ENCODE measurements at places on chromosomes 1 and 21.

DNA sequence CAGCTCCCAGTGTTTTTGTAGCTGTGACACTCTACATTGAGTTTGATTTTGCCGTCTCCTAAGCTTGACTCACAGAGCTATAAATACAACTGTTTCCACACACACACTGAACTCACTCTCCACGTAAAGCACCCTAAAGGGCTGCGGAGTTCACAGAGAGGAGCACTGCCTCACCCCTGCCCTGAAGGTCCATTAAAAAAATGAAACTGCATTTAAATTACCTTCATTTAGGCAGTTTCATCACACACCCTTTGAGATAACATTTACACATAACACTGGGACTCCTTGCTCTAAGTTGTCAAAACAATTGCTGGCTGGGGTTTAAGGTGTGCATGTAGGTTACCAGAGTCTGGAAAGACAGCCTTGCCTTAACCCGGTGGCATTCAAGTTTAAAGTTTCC is 137.1 kb upstream of the MAGI3 start:
- no peak for DNase-seq

- no peak for DNase-seq
Observed at GRCh38 chr1:228275179-228275429, 67.3 kb downstream of the OBSCN start.

DNA sequence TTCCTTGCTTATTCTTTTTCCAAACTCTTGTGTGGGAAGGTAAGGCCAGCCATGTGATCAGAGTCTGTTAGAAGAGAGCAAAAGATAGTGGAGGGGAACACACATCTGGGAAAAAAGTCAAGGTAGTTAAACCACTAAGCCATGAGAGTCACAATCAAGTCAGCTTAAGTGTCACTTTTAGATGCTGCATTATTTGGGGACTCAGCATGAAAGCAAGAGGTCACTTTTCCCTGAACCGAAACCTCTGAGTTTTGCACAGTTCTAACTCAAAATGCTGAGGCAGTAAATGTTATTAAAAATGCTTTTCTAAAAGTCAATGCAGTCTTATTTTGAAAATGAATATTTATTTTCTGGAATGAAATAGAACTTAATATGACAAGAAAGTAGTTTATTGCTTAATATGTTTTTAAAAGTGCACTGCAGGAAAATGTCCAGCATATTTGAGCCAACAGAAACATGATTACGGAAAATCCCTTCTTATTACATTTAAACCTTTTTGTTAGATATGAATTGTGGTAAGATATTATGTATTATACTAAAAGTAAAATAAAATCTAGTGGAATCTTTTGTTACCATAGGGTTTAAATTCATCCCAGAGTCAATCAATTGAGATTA is 69.3 kb downstream of the RBM11 start:
- no peak for DNase-seq

GRCh38 chr1:67689267-67690017 is 4.4 kb downstream of the GADD45A start:
- DNase-seq = no peak

- DNase-seq = no peak
Observed at GRCh38 chr1:181317261-181317930, 165.9 kb upstream of the CACNA1E start.

Data from activated CD4-positive, CD25-positive, alpha-beta regulatory T cell (primary cell).